ENCODE measurements at places on chromosomes 12 and 14.

DNA sequence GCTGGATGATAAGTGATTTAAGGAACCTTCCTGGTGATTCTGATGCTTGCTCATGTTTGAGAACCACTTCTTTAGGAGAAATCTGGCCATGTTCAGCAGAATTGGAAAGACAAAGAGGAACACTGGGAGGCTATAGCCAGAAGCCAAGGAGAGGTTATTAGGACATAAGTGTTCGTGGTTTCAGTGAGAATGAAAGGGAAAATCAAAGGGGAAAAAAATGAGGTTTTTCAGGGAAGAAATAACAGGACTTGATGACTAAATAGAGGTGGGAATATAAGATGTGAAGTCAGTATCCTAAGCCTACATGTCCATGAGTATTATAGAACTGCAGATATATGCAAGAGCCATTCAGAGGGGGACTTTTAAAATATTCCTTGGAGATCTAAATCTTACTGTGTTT, 95.6 kb downstream of the DAAM1 start:
- no peak for DNase-seq

GRCh38 chr14:80955416-80955941, at the start of gene TSHR:
Gene TSHR, plus strand, starts transcription at chr14:80955621. Its CDS starts 60 bp downstream, at chr14:80955681.
- DNase-seq, result no peak

GRCh38 chr14:51482102-51482501, 169.6 kb upstream of the FRMD6 start:
- DNase-seq, result no peak

GRCh38 chr12:114674251-114675047, 9.5 kb downstream of the TBX3 start:
- DNase-seq, result peak; percentile 44

GRCh38 chr14:106823552-106823951, 1297.2 kb downstream of the TMEM121 start:
- no peak for DNase-seq

DNA sequence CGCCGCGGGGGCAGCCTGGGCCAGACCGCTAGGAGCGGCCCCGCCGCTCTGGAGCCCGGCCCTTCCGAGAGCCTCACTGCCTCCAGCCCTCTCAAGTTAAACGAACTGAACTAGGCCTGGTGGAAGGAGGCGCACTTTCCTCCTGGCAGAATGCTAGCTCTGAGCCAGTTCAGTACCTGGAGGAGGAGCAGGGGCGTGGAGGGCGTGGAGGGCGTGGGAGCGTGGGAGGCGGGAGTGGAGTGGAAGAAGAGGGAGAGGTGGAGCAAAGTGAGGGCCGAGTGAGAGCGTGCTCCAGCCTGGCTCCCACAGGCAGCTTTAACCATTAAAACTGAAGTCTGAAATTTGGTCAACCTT, 5.3 kb downstream of the LTB4R start:
- DNase-seq, result no peak

DNA sequence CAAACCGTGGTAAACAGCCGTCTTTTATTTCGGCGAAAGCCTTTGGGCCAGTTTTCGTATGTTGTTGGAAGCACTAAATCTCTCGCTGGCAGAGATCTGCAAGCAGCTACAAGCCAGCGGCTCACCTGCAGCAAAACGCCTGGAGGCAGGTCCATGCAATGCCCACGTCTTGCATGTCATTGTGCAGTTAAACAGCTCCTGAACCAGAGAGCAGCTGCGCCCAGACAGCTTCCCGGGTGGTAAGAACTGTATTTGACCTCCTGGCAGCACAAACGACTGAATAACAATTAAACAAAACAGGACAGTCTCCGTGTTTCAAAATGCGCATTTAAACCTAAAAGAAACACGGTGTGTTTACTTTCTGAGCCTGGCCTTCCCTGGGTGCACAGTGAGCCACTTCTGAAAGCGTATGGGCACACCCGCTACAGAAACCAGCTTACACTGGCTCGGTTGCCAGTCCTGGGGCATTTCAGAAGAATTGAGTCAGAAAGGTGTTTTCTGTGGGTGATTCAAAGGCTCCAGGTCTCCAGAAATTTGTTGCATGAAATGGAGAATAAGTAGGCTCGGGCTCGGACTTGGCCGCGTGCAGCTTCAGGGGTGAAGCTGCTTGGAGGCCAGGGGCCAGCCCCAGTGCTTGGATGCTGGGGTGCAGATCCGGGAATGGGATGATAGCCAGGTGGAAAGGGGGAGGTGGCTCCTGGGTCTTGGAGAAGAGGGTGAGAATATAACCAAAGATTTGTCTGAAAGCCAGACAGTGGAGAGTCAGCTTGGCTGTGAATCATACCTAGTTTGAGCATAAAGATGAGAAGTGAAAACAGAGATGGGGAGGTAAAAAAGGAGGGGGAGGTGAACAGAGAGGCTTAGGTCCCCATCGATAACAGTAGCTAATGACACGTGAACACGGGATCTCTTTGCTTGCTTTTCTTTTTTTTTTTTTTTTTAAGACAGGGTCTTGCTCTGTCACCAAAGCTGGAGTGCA, 24.9 kb upstream of the FZD10 start:
- no peak for DNase-seq

GRCh38 chr12:131755305-131756113, 44.6 kb downstream of the SFSWAP start:
- DNase-seq, result no peak

- DNase-seq, result peak; percentile 69
Measured at GRCh38 chr14:52553002-52553670, 500 bp downstream of the GPR137C start.

DNA sequence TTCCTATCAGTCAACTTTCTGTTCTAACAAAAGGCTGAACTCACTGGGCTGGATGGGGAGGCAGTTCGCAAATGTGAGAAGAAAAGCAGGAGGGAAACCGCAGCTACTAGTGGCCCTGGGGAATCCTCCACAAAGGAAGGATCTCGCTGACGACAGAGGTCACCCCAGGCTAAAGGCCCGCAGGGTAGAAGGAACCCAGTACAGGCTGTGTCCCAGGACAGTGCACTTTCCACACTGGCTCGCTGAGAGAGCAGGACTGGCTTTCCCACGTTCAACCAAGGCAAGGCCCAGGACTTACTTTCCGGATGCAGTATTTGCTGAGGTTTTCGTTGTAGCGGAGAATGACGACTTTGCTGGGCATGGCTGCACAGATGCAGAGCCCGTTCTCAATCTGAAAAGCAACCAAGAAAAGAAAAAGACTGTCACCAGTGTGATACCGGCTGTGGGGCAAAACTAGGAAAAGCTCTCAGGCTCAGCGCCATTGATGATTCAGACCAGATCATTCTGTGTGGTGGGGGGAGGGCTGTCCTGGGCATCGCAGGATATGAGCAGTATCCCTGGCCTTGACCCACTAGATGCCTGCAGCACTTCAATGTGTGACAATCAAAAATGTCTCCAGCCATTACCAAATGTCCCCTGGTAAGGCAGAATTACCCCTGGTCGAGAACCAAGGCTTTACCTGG, 36.3 kb downstream of the PRKAB1 start:
- DNase-seq, result no peak

- DNase-seq, result no peak
Measured at GRCh38 chr12:113988976-113989375, 22.9 kb upstream of the RBM19 start.

- no peak for DNase-seq
Measured at GRCh38 chr14:98769326-98769725, 502.7 kb downstream of the BCL11B start.

DNA sequence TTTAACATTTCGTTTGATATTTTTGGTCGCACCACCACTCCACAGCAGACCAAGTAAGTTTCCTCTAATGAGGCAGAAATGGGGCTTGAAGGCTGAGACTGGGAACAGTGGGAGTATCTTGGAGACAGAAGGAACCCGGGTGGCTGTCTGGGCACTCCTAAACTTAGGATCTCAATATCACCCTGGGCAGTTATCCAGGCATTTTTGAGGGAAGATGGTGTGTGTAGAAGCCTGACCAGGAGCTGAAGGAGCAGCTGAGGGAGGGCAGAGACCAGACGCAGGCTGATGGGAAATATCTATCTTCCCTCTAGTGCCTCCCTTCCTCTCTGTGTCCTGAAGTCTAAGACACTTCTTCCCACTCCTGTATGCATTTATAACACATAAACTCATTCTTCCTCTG, 10.7 kb downstream of the MARS1 start:
- DNase-seq, result no peak

DNA sequence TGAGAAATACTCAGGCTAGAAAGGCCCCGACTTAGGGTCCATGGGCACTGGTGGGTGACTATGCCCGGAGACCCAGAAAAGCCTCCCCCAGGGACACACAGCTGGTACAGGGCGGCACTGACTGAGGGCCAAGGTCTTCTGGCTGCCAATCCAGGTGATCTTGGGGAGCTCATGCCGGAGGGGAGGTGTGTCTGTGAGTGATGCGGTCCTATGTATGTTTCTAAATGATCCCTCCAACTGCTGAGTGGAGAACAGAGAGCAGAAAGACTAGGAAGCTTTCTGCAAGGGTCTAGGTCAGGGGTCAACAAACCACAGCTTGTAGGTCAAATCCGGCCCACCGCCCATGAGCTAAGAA, 391 bp downstream of the SERPINA4 start:
- DNase-seq, result no peak

DNA sequence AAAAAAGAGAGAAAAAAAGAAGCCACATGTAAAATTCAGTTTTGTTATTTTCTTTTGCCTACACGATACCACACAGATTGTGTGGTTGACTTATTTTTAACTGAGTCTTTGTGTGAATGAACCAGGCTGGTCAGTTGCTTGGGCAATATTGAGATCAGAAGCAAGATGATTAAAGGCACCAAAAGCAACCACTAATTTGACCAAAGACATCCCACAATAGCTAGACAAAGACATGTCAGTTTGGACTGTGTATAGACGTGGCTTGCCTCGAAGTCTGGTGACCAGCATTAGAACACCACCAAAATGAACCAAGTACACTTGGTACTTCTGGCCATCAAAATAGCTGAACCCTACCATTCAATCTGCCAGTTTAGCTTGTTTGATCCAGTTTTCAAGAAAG, 340.6 kb upstream of the TBX3 start:
- DNase-seq, result no peak

DNA sequence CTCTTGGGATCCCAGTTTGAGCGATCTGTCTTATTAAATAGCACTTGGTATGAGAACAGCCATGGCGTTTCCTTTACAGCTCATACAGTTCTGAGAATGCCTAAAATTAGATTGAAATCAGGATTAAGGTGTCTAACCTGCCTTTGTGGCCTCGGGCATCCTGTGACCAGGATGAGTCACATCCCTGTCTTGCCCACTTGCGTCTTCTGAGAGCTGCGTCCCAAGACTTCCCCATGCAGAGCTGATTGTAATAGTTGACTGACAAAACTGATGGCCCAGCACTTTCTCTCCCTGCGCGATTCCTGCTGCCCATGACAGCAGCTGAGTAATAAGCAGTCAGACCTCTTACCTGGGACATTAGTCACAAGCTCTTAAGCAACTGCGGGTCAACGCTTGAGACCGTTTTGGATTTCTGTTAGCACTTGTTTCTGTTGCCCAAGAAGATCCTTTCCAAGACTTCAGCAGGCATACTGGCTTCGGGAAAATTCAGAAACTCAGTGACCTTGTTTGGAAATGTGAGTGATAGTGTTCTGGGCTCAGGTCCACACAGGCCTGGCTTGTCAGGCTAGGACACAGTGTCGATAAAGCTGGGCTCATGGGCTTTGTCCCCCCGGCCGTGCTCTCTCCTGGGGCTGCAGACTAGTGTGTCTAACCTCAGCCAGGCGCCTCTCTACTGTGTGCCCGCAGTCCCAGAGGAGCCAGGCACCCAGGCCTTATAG, 169.9 kb upstream of the HIF1A start:
- DNase-seq, result no peak

DNA sequence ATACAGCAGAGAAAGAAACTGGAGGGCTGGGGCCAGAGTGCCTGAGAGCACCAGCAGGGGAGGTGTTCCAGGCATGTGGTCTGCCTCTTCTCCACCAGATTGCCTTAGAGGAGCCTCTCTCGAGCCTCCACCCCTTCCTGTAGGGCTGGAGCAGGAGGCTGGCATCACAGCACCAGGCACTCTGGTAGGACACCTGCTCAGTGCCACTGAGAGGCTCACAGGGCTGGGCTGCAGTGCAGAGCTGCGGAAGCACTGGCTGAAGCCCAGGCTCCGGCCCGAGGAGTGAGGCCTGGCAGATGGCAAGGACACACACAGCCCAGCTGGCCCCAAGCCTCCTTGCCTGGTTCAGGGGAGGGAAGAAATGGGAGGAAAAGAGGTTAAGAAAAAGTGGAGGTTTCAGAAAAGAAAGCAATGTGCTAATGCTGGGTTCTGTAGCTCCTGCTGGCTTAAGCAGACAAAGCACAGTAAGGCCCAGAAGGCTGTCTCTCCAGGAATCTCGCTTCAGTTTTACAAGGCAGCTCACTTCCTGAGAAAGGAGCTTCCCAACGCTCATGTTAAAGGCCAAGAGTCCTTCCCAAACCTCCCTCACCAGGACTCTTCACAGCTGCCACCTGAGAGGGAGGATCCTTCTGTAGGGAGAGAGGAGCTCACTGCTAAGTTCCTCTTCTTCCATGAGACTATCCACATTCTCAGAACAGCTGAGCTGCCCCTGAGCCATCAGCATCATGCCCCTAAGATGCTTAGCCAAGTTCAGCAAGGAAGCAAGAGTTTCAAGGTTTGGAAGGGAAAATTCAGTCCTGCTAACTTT, 23.8 kb downstream of the SPTB start:
- no peak for DNase-seq

GRCh38 chr12:5499566-5500330, 67.8 kb downstream of the NTF3 start:
- no peak for DNase-seq

DNA sequence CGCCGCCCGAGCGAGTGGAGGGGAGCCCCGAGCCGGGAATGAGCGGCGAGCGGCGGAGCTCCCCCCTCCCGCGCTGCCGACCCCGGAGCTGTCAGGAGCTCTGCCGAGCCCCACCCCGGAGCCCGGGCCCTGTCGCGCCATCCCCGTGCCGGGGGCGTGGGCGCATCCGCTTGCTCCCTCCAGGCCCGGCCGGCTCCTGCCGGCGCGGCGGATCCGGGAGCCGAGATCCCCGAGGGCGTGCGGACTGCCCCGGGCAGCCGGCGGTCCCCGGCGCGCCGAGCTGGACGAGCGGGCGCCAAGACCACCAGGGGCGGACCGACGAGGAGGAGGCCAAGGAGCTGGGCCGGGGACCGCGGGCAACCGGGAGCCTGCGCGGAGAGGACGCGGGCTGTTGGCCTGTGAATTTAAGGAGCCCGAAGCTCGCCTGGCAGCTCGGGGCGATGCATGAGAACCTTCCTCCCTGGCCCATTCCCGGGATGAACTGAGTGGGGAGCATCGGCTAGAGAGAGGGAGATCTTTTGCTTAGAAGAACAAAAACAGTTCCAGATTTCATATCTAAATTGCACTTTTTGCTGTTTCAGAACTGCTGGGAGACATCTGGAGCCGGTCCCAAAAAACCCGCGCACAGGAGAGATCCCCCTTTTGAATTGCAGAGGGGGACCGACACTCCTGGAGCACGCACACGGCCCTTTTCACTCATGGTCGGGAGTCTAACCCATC, 2.0 kb downstream of the PTHLH start:
- DNase-seq, result no peak

GRCh38 chr12:65667932-65668331, 156.4 kb upstream of the HMGA2 start:
- no peak for DNase-seq
